A549 (cell line): ENCODE measurements at places on chromosomes 12 and 14.

- DNase-seq: no peak
Measured at GRCh38 chr14:37988472-37988871, 219.2 kb upstream of the SSTR1 start.

DNA sequence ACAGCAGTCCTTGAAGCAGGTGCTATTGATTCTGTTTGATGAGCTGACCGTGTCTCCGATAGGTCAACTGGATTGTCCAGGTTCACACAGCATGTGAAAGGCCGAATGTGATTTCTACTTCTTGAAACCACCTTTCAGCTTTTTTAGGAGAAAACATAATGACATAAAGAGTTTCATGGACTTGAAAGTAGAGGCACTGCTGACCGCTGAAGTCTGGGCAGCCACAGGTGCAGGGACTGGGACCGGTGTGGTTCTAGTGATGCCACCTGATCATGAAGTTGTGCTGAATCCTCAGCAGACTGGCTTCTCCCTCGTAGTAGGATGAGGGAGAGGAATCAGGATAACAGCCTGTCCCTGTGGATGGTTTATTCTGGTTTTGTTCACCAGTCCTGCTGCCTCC is 108.1 kb downstream of the ETV6 start:
- no peak for DNase-seq

GRCh38 chr14:105314287-105315200 is at the start of gene PACS2:
PACS2 (plus strand) TSS chr14:105314748; CDS start chr14:105314919, 171 bp downstream.
- DNase-seq: peak; percentile 81

GRCh38 chr12:43290836-43291235 is 261.2 kb downstream of the ADAMTS20 start:
- DNase-seq: no peak

DNA sequence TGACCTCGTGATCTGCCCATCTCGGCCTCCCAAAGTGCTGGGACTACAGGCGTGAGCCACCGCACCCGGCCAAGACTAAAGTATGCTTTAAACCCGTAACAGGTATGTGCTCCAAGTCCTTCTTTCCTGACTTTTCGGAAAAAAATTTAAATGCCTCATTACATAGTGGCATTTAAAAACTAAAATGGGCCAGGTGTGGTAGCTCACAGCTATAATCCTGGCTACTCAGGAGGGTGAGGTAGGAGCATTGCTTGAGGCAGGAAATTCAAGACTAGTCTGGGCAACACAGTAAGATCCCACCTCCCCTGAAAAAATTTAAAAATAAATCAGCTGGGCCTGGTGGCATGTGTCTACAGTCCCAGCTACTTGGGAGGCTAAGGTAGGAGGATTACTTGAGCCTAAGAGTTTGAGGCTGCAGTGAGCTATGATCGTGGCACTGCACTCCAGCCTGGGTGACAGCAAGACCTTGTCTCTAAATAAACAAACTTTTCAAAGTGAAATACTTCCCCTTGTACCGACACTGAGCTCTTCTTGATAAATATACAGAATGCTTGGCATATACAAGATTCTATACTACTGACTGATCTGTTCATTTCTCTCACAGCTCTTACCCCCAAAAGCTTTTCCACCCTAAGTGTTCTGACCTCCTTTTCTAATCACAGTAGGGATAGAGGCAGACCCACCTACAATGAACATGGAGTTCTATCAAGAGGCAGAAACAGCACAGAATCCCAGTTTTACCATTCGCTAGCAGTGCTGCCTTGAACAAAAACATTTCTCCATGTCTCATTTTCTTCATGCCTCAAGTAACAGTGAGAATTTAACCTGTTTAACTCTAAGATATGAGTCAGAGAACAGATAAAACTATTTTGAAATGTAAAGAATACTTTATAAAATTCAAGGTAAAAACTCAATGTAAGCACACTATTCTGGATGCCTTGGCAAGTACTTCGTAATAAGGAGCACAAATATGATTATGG is 7.9 kb downstream of the PPP4R3A start:
- DNase-seq: no peak

- DNase-seq: no peak
Measured at GRCh38 chr12:109301643-109302168, 7.4 kb downstream of the FOXN4 start.

GRCh38 chr12:15230137-15230536 is 8.9 kb upstream of the RERG start:
- no peak for DNase-seq

GRCh38 chr12:63848450-63848849 is 4.0 kb downstream of the SRGAP1 start:
- DNase-seq: no peak

GRCh38 chr12:75438059-75438754 is 42.3 kb upstream of the GLIPR1 start:
- DNase-seq: no peak

GRCh38 chr14:27050208-27050607 is 452.4 kb upstream of the NOVA1 start:
- DNase-seq: no peak

DNA sequence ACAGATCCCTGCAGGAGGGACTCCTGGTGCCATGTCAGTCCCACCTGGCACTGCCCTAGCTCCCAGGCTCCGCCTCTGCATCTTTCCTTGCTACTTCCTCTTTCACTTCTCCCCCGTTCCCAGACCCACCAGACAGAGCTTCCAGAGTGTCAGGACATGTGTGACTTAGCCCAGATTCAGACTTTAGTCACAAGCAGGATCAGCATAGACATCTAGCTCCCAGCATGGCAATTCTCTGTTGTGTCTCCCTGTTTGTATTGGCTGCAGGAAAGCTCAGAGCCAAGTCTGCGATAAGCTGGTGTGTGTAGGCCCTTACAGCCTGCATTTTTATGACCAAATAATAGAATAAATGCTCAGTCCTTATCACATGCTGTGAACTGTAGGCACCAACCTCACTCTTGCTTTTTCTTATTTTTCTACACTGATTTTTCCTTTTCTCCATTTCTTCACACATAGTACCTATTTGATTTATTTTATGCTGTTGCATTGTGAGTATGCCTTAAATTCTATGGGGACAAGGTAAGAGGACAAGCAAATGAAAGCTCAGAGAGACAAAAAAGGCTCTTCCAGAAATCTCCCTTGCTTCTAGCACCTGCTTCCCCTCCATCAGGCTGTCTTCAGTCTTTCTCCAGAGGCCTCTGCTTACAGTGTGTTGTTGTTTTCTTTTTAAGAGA is 5.9 kb downstream of the DHRS2 start:
- no peak for DNase-seq

DNA sequence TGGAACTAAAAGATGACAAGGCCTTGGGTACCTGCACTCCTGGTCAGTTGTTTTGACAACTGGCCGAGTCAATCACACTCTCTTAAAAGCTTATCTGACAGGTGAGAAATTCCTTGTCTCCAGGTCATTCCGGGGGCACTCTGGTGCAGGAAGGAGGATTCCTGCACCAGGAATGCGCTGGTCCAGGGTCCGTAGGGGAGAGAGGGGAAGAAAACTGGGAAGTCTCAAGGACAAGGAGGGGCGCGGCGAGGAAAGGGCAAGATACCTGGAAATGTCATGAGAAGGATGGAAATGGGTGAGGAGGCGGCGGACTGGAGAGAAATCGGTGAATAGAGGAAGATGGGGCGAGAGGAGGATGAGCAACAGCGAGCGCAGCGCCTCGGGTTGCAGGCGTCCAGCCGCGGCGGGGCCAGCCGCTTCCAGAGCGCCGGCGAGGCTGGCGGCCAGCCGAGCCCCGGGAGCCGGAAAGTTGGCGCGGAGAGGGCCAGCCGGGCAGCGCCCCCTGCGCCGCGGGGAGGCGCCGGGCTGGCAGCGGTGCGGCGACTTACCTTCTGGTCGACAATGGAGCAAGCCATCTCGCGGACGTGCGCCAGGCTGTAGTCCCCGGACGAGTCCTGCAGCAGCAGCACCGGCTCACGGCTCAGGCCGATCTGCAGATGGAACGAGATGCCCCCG is 809 bp downstream of the PRKD1 start:
- peak; percentile 34 for DNase-seq

DNA sequence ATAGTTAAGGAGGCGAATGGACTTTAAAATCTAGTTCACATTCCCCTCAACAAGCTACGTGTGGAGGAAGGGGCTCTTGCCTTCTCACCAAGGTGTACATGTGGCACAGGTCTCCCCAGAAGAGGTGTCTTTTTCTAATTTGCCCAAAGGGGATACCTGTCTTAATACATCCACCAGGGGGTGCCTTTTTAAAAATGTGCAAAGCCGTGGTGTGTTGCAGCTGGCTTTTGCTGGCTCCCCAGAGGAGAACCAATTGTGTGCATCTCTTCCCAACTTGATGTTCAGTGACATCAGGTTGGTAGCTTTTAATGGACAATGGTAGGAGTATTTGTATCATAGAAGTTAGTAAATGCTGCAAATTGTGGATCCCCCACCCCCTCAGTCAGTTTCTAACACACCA is 33.8 kb downstream of the CREBL2 start:
- peak; percentile 44 for DNase-seq

- no peak for DNase-seq
Measured at GRCh38 chr12:57983858-57984505, 42.6 kb downstream of the ATP23 start.

DNA sequence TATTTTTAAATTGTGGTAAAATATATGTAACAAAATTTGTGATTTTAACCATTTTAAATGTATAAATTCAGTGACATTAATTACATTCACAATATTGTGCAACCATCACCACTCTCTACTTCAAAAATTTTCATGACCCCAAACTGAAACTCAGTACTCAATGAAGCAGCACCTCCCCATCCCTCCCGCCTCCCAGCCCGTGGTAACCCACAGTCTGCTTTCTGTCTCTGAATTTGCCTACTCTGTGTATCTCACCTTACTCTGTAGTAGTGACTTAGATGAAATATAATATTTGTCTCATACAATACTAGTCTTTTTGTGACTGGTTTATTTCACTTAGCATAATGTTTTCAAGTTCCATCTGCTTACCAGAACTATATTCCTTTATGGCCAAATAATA is 36.2 kb downstream of the EML1 start:
- no peak for DNase-seq

DNA sequence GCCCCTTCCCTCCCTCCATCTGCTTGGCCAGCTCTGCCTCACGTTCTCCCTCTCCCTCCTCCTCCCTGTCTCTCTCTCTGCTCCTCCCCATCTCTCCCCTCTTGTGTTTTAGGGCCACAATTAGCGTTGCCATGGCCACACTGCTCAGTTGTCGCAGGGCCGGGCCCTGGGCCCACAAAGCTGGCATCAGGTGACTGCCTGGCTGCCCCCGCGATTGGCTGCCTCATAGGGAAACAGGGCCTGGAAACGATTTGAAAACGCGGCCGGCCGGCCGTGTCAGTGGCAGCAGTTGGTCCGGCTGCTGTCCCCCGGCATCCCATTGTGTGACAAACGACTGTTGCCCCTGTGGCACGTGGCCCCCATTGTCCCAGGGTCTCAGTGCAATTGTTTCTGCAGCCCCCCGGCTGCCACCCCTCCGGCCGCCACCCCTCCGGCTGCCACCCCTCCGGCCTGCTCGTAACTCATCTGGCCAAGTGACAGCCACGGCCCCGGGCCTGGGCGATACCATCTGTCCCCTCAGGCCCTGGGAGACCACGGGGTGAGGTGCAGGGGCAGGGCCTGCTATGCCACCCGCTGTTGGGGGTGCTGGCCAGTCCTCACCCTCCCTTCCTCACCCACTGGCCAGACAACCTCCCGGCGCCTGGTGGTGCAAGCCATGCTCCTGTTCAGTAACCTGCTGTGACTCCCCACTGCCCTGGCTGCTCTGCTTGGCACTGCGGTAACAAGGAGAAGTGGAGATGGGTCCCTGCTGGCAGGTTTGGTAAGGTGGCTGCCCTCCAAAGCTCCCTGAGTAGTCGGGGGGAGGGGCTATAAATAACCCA is 17.4 kb downstream of the FOXN4 start:
- no peak for DNase-seq

GRCh38 chr14:85483037-85483436 is 46.9 kb upstream of the FLRT2 start:
- DNase-seq: no peak

GRCh38 chr14:22664261-22664660 is 20.1 kb upstream of the OR6J1 start:
- DNase-seq: no peak

- no peak for DNase-seq
Measured at GRCh38 chr12:93682846-93683261, 5.7 kb downstream of the CRADD start.

GRCh38 chr14:63130531-63130930 is 73.7 kb upstream of the RHOJ start:
- no peak for DNase-seq

DNA sequence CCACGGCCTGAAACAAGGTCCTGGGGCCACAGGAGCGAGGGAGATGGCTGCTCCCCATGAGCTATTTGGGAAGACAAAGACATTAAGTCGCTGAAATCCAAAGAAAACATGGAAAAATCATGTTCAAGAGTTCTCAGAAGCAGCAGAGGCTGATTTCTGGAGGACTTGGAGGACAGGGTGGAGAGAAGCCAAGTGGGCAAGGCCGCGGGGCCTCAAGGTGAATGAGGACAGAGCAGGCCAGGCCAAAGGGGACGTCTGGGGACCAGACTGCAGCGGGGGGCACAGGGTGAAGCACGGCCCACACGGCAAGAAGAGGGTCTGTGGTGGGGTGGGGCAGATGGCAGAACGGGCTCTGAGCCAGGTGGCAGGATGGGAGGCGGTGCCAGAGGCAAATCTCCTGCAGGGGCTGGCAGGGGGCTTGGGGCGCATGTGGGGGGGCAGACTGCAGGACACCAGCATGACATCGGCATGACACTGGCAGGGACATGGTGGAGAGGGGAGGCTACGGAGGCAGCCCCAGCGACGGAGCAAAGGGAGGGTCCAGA is 48.9 kb downstream of the RNF34 start:
- DNase-seq: no peak

- no peak for DNase-seq
Measured at GRCh38 chr14:102317564-102318248, 1.8 kb upstream of the ZNF839 start.

DNA sequence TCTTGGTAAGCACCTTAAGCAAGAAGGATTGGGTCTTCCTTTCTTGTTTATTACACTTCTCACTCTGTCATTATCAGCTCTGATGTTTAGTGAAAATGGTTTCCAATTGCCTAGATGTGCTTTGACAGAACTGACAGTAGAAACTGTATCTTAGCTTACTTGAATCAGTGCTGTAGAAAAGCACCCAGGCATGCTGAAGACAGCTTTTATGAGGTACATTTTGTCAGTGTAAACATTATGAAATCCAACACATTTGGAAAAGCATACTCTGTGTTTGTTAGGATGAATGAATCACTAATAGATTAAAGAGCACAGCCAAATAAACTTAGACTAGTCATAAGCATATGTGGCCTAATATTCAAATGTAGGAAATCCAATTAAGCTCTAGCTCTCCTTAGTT is 290.2 kb upstream of the NPAS3 start:
- DNase-seq: no peak

- no peak for DNase-seq
Measured at GRCh38 chr14:24705840-24706239, 71.8 kb upstream of the GZMB start.

GRCh38 chr14:91861091-91861490 is 6.2 kb downstream of the TC2N start:
- DNase-seq: no peak

- no peak for DNase-seq
Measured at GRCh38 chr12:129675496-129675895, 228.3 kb downstream of the TMEM132D start.

- DNase-seq: peak; percentile 87
Measured at GRCh38 chr12:65602610-65603295, 221.5 kb upstream of the HMGA2 start.
